ENCODE measurements at places on chromosomes 16 and 17.

DNA sequence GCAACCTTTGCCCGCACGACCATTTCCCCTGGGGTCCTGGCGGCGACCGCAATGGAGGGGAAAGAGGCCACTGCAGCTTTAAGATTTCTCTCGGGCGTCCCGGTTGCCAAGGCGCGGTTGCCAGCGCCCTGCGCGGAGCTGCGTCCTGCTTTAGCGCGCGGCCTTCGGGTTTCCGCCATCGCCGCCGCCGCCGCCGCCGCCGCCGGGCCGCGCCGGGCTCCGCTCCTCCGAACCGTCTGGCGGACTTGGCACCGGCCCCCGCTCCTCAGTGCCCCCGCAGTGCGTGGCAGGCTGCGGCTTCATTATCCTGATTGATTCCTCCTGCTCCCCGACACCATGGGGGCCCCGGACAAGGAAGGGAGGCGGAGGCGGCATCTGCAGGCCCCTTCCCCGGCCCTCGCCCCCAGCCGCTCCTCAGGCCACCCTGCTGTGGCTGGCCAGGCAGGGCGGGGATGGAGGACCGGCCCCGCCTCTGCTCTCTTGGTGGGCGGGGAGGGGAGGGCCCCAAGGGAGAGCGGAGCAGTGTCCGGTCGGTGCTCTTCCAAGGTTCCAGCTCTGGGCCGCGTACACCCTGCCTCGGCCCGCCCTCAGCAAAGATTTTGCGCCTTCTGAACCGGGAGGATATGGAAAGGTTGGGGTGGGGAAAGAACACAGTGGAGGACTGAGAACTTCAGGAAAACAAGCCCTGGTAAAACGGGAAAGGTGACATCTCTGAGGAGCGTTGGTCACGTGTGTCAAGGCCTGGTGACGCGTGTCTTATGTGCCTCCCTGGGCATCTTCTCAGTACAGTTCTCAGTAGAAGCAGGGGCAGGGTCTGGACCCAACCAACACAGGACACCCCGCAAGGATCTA lies 34.0 kb downstream of the NEUROD2 start:
- no peaks in the 10 kb centered on the region for H3K36me3 ChIP-seq
- H3K4me3 ChIP-seq = peak overlapping the region; percentile 49
- no peaks in the 10 kb centered on the region for H3K4me1 ChIP-seq
- peak; percentile 82 for DNase-seq
- peak overlapping the region; percentile 76 for H3K27ac ChIP-seq

DNA sequence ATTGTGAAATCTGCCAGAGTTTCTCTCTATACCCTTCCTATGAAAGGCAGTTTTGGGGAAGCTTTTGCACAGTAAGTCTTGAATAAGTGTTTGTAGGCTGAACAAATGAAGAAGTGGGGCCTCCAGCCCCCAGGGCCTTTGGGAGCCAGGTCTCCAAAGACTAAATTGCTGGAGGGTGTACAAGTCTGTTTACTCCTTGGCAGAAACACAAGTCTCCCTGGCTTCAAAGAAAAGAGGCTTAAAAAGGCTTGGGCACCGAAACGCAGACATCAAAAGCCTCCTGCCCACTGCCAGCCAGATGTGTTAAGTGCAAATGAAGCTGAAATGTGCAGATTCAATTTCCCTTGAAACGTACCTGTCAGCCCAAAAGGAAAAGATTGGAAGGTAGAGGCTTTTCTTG lies 146.3 kb downstream of the TMEM132E start:
- H3K36me3 ChIP-seq = no peaks in the 10 kb centered on the region
- DNase-seq = no peak
- no peak overlapping the region for H3K27ac ChIP-seq
- no peaks in the 10 kb centered on the region for H3K27me3 ChIP-seq
- no peak overlapping the region for H3K4me3 ChIP-seq

- no peak overlapping the region for H3K4me3 ChIP-seq
- no peak for DNase-seq
- H3K4me1 ChIP-seq = no peaks in the 10 kb centered on the region
- no peaks in the 10 kb centered on the region for H3K36me3 ChIP-seq
- no peak overlapping the region for H3K27ac ChIP-seq
Measured at GRCh38 chr16:73547552-73548403, 499.9 kb upstream of the ZFHX3 start.

DNA sequence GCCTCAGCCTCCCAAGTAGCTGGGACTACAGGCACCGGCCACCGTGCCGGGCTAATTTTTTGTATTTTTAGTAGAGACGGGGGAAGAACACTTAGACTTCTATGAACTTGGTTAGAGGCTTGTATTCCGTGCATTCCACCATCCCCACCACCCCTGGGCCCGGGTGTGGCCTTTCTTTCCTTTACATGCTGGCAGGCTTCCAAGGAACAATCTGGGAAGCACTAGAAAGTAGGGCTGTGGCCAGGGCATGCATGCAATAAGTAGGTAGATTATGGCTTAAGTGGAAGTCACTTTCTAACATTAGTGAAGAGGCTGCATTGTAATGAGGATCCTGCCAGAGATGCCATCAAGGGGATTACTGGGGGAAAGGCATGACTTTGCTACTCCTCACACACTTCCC lies 171.6 kb downstream of the SHISA6 start:
- H3K36me3 ChIP-seq = no peaks in the 10 kb centered on the region
- H3K27ac ChIP-seq = no peak overlapping the region
- DNase-seq = no peak

DNA sequence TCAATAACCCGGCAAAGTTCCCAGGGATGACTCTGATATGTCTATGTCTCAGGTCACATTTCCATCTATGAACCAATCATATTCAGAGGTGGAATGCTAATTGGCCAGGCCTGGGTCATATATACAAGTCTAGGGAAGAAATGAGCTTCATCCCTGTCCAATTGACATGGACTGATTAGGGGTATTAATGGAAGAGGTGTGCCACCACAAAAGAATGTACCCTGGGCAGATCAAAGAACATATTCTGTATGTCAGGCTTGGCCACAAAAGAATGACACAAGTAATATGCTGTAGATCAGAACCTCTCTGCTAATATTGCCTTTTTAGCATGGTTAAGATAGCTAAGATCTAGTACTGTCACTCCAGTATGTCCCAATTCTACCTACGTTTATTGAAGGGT lies 6.7 kb downstream of the SLC35G3 start:
- H3K4me3 ChIP-seq = no peak overlapping the region
- DNase-seq = no peak
- H3K27me3 ChIP-seq = no peaks in the 10 kb centered on the region
- no peaks in the 10 kb centered on the region for H3K4me1 ChIP-seq

DNA sequence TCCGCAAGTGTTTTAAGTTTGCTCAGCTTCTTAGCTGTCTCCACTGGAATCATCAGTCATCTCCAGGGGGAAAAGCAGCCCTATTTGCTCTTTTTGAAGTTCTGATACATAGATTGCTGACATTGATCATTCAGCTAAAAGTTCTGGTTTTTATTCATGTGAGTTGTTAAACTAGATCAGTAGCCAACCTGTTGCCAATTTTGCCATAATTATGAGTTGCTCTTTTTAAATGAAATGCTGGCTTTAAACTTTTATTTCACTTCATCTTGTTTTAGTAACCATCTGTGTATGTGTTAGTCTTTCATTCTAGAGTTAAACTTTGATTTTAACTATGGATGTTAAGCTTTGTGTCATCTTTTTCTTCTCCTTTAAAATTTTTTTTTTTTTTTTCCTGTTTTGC lies 12.5 kb downstream of the UTP18 start:
- H3K27ac ChIP-seq = no peak overlapping the region

GRCh38 chr17:75241143-75241430 lies 20.3 kb downstream of the GGA3 start:
- no peaks in the 10 kb centered on the region for H3K27me3 ChIP-seq
- H3K4me1 ChIP-seq = no peaks in the 10 kb centered on the region
- DNase-seq = no peak
- no peak overlapping the region for H3K4me3 ChIP-seq
- peaks cover 35% of the 10 kb centered on the region for H3K36me3 ChIP-seq
- H3K27ac ChIP-seq = no peak overlapping the region

- no peak overlapping the region for H3K4me3 ChIP-seq
- H3K4me1 ChIP-seq = no peaks in the 10 kb centered on the region
- DNase-seq = no peak
- H3K27ac ChIP-seq = no peak overlapping the region
- no peaks in the 10 kb centered on the region for H3K36me3 ChIP-seq
- H3K27me3 ChIP-seq = no peaks in the 10 kb centered on the region
Measured at GRCh38 chr17:68576811-68577496, 24.2 kb downstream of the FAM20A start.

- DNase-seq = no peak
- H3K4me3 ChIP-seq = no peak overlapping the region
- no peaks in the 10 kb centered on the region for H3K27me3 ChIP-seq
- H3K4me1 ChIP-seq = no peaks in the 10 kb centered on the region
Measured at GRCh38 chr17:17164676-17165075, 41.5 kb downstream of the PLD6 start.

DNA sequence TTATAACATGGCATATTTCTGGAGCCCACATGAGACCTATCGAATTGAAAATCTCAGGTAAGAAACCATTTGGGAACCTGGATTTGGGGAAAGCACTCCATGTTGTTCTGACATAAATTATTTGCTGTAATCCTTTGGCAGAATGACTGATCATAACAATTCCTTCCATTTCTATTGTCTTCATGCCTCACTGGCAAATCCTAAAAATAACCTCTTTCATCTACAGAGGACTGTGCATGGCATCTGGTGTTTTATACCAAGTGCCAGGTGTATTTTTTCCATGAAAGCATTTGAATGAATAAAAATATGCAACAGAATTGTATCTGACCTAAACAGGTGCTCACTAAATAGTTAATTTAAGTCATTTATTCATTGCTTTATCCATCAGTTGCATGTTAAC lies 33.7 kb upstream of the COQ7 start:
- no peaks in the 10 kb centered on the region for H3K4me1 ChIP-seq
- DNase-seq = no peak
- no peak overlapping the region for H3K27ac ChIP-seq
- no peaks in the 10 kb centered on the region for H3K27me3 ChIP-seq

DNA sequence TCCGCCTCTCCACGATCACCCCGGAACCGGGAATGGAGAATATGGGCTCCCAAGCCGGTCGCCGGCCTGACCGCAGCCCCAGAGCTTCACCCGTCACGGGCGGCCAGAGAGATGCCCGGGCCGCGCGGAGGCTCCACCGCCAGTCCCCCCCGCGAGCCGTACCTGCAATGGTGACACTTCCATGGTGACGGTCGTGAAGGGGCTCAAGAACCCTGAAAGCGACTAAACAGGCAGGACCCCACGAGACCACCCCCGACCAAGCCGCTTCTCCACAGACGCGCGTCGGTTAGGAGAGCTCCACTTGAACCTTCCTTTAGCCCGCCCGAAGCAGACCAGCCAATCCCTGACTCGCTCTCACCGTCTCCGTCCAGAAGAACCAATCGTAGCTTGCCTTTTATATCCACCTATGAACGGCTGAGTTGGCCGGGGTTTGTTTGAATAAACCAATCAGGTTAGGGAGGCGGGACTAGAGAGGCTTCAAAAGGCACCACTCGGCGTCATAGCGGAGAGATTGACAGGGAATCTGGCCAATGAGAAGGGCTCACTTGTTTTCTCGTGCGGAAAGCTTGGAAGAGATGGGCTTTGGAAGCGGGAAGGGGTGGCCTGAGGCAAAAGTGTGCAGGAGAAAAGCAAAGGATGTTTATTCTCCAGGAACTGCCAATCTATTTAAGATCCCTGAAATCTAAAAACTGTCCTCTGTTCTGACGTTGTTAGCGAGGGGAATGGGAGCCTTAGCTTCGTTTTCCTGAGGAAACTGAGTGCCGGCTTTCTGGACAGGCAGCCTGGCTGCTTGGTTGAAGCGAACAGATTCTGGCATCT lies at the start of gene TOP2A:
Gene TOP2A (minus strand): TSS at position 288 of the 819 bp plus-strand sequence. CDS start 105 bp downstream, at position 183.
- DNase-seq = peak; percentile 91
- H3K4me3 ChIP-seq = peak within 1 kb of the TSS; percentile 27
- H3K27me3 ChIP-seq = no peaks in the 10 kb centered on the region
- peak within 1 kb of the TSS; percentile 33 for H3K27ac ChIP-seq
- no peaks in the 10 kb centered on the region for H3K36me3 ChIP-seq
- no peaks in the 10 kb centered on the region for H3K4me1 ChIP-seq

DNA sequence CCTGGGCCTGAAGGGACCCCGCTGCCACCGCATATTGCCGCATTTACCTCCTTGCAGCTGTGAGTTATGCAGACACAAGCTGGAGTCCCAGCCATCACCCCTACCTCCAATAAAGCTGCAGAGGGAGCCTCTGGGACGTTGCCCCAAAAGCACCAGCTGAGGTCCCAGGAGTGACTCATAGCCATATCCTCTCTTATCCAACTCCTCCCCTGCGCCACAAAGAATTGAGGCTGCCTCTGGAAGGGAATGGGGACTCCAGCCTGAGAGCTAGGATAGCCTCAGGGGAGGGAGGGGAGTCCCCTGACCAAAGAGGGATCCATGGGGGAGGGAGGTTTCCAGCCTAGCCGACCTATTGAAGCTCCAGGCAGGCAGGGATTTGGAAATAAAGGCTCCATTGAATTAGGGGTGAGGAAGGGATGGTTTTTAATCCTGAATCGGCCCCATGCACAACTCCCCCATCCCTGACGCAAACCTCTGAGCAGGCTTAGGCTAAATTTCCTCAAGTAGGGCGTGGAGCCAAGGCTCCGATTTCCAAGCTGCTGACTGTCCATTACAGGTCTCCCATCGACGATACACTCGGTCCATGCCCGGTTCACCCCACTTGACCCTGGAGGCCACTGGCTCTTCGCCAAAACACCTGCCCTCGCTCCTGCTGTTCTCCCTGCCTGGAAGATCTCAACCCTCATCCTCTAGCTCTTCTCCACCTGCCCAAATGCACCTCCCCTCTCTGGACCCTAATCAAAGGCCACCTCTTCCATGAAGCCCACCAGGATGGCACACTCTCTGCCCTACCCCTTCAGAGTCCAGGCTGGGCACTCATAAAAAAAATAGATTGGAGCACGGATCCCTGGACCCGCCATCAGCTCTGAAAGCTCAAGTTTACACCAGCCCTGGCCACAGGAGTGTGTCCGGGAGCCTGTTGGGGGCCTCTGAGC lies 27.5 kb downstream of the PIMREG start:
- DNase-seq = no peak
- no peak overlapping the region for H3K4me3 ChIP-seq
- H3K4me1 ChIP-seq = no peaks in the 10 kb centered on the region
- no peaks in the 10 kb centered on the region for H3K27me3 ChIP-seq
- H3K36me3 ChIP-seq = no peaks in the 10 kb centered on the region
- no peak overlapping the region for H3K27ac ChIP-seq

- no peak for DNase-seq
- H3K4me3 ChIP-seq = no peak overlapping the region
- no peaks in the 10 kb centered on the region for H3K27me3 ChIP-seq
- H3K4me1 ChIP-seq = no peaks in the 10 kb centered on the region
- H3K27ac ChIP-seq = no peak overlapping the region
Measured at GRCh38 chr17:75242461-75243042, 18.9 kb downstream of the GGA3 start.
